ENCODE measurements at places on chromosomes 3 and 15.

DNA sequence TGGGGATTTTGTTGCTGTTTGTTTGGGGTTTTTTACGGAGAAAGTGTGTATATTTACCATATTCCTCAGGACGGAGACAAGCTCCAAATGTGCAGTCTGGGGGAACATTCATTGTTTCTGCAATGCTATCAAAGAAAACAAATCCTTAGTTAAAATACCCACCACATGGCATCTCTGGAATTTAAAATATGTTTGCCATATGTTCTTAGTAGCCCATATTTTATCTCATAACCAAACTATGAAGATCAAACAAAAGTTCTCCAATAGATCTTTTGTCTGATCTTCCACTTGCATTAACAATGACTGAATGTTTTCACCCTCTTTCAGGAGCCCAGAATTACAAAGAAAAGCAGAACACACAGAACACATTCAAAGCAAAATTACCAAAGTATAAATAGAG is 35.3 kb downstream of the EFHB start:
- DNase-seq, result no peak

DNA sequence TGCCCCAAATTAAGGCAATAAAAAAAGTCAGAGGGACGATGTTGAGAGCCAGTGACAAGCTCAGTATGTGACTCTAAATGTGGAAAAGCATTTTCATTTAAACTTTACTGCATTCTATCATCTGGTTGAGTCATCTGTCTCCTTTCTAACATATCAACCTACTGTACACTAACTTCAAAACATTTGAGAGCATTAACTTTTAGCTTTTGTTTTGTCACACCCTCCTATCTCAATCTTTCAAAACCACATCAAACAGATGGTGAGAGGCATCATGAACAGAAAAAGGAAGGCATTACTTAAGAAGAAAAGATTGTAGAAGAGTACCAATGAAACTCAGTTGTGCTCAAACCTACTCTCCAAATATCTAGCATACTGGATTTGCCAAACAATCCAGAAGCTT is 4.8 kb downstream of the LRRC58 start:
- DNase-seq, result peak; percentile 67

GRCh38 chr3:149333176-149333859 is at the start of gene TM4SF18:
Gene TM4SF18, minus strand, starts transcription at chr3:149333636. Its CDS starts 254 bp downstream, at chr3:149333382.
- DNase-seq, result no peak

DNA sequence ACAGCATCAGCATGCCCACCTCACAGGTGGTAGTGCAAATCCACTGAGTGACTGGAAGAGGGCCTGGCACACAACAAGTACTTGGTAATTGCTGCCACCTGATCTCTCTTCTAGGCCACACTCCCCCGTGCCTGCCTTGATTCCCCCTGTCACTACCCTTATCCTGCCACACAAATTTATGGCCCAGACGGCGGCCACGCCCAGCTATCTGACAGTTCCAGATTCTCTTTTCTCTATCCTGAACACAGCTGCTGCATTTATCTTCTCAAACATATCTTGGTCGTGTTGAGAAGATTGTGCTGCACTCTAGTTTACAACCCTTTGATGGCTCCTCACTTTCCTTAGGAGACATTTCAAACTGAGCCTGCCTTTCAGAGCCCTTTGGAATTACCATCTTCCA is 585.2 kb downstream of the NTRK3 start:
- no peak for DNase-seq

DNA sequence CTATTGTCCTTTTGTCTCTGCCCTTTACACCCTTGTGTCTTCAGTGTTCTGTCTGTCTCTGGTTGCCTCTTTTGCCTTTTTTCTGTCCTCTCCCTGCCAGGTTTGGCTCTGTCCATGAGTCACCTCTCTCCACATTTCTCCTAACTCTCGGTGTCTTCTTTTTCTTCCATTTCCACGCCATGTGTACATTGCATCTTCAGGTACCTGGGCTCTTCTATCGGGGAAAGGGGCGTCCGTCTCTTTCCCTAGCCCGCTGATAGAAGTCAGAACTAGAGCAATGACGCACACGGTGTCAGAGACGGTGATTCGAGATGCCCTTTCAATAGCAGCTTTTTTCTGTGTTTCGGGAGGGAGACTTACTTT is 641 bp downstream of the OPA1 start:
- DNase-seq, result no peak

DNA sequence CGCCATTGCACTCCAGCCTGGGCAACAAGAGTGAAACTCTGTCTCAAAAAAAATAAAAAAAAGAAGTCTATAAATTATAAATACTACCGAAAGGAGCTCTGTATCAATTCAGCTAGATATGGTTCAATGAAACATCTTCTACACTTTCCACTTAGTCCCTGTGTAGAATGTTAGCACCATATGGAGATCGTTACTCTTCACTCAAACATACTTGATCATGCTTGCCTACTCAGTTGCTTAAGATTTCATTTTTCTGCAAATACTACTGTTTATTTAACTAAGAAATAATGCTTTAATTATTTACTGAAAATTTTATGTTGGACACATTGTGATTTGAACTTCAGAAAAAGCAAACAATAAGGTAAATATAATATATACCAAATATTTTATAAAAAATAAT is 17.1 kb upstream of the NANOGP8 start:
- no peak for DNase-seq

DNA sequence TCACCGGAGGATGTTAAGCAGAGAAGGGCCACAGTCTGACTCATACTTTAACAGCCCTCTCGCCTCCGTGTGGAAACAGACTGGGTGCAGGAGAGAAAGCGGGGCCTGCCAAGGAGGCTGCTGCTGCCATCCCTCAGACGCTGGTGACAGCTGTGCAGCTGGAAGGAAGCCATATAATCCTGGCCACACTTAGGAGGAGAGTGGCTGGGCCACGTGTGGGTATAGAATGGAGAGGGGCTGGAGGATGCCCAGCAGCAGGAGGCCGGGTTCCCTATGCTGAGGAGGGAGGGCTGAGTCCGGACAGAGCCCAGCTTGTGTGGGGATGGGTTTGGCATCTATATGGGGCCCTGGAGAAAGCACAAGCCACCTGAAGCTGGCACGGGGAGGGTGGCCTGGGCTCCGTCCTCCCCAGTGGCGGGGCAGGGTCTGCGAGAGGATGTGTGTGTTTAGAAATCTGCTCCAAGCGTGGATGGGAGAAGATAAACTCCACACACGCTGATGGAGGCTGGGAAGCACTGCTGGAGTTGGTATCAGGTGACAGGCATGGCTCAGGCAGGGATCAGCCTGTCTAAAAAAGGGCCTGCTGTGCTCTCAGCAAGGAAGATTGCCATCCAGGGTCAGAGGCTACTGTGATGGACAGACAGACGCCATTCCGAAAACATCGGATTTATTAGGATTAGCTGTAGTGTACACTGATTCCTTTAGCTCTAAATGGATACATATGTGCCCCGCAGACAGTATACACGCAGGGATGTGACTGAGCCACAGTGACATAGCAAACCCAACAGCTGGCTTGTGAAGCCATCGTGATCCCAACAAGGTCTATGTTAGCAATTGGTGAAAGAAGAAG is 15.9 kb downstream of the ABTB1 start:
- no peak for DNase-seq

- DNase-seq, result no peak
These were observed 242.0 kb downstream of the SHQ1 start for GRCh38 chr3:72606005-72606800.

DNA sequence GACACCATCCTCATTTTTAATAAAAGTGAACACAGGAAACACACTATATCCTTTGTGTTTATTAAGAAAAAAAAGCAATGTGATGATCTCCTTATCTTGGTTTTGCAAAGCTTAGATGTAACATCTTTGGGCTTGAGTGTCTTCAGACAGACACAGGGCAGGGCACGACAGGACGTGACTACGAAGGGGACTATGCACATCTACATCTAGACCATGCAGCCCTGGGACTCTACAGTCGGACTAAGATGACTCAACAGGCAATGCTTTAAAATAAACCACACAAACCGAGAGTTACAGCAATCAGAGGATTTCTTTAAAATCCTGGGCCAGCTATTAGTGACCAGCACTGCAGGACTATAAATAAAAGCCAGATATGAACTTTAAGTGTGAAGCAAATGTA is 22.8 kb upstream of the TM2D3 start:
- no peak for DNase-seq

- no peak for DNase-seq
These were observed 208.1 kb downstream of the SATB1 start for GRCh38 chr3:18216996-18217395.

- DNase-seq, result no peak
These were observed 27.9 kb downstream of the MUC20 start for GRCh38 chr3:195748661-195749060.

GRCh38 chr3:24160424-24161095 is 215.5 kb downstream of the NR1D2 start:
- no peak for DNase-seq

GRCh38 chr15:68795298-68795848 is 25.3 kb downstream of the ANP32A start:
- DNase-seq, result peak; percentile 73

- DNase-seq, result no peak
These were observed 40.2 kb downstream of the IRAK2 start for GRCh38 chr3:10204921-10205320.

- no peak for DNase-seq
These were observed 6.7 kb downstream of the PARP9 start for GRCh38 chr3:122557356-122557755.

DNA sequence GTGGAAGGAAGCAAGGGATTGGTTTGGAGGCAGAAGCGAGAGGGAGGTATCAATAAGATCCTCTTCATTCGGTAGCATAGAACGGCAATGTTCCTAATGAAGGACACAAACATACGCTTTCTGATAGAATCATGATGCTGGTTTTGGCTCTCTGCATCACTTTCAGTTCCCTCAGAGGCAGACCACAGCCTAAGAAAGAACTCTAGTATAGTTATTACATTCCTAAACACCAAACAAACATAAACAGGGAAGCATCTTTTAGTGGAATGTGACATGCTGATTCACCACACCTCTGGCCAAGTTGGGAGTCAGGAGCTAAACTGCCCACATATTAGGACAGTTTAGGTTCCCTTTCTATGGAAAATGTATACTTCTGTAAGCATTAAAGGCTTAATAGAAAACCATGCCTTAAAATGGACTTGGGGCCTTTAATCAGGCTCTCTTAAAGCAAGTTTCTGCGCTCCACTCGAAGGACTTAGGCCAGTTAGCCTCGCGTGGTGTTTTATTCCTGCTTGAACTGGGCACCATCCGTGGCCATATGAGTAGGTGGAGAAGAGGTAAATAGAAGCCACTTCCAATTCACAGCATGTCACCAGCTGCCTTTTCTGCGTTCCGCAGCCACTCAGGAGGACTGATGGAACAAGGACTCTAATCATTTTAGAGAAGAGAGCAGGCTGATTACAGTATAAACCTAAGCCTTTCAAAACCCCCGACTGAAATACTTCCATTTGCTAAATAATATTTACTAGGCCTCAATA is 53.7 kb downstream of the CD47 start:
- DNase-seq, result peak; percentile 8

DNA sequence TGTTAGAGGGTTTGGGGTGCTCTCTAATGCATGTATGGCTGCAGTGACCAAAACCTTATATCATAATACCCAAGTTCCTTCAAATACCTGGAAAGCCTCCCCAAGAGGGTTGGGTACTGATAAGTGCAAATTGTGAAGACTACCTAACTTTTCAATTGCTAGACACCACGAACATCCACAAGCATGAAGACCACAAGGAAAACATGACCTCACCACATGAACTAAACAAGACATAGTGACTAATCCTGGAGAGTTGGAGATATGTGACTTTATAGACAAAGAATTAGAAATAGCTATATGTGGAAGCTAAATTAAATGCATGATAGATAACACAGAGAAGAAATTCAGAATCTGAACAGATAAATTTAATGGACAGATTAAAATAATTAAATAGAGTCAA is 23.9 kb upstream of the AADACL2 start:
- no peak for DNase-seq

- DNase-seq, result peak; percentile 29
These were observed 51.9 kb downstream of the TBL1XR1 start for GRCh38 chr3:177145381-177145780.

DNA sequence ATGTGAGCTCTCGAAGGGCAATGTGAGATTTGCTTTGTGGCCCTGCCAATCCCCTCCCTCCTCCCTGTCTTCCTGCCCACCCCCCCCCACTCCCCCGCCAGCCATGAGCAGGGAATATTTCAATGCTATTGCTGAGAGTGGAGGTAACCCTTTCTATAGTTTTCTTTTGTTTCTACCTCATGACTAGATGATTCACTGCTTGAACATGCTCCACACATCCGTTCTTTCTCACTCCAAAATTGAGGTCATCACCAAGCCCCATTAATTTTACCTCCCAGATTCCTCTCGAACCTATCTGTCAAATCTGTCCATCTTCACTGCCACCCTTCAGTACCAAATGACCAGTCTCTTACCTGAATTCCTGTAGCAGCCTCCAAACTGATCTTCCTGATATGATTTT is 12.2 kb downstream of the ZNF774 start:
- DNase-seq, result no peak

DNA sequence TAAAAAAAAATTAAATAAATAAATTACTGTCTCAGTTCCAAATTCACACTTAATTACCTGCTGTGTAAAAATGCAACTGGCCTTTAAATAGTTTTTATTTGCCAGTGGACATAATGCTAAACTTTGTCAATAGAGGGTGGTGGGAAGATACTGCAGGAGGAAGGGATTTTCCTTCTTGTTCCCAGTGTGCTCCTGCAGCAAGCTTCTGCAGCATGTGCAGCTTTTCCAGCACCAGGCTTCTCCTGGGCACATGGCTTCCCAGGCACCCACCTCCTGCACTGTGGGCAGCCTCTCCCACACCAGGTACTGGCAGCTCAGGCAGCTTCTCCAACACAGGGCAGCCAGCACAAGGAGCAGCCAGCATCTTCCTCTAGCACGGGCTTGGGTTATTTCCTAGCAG is 29.6 kb upstream of the BBX start:
- DNase-seq, result no peak

DNA sequence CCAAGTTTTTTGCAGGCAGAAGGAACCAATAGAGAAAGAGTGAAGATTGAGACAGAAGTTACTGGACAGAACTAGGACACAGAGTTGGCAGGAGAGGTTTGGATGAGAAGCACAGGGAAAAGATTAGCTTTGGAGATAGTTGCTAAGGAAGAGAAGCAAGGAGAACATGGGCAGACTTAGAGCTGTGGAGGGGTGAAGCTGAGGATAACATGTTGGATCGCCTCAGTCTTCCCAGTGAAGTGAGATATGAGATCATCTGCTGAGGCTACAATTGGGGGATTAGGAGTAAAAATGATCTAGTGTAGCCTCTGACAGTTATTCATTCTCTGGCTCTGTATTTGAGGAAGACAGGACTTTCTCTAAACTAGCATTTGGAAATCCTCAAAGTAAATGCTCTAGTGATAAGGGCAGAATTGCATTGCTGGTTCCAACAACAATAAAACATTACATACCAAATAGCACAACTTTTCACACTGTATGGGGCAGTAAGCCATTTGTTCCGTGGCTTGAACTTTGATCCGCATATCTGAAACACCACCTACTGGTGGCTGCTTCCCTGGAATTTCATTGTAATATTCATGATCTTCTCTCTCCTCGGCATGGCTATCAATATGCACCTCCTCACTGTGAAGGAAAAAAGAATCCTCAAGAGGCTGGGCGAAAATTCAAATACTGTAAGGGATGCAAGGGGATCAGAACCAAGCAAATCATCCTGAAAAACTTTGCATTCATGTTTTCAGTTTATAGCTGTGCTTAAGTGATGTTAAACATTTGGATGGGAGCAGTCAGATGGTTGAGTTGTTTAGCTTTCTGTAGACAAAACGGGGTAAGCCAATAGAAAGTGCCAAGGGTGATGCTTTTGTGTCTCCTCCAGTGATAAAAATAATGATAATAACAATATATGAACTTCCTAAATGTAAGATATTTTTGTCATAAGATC is 22.2 kb upstream of the EID1 start:
- no peak for DNase-seq

Data from CD4-positive, alpha-beta T cell treated with Interleukin-4 for 1 hour (primary cell).